ENCODE measurements at places on chromosomes 5 and 9. TPM values are rescaled to one million over a fixed set of nuclear protein-coding genes. Genes with fewer than 3 reads are reported as not detected.

The RALGDS gene
- 65.4 TPM for total RNA-seq

DNA sequence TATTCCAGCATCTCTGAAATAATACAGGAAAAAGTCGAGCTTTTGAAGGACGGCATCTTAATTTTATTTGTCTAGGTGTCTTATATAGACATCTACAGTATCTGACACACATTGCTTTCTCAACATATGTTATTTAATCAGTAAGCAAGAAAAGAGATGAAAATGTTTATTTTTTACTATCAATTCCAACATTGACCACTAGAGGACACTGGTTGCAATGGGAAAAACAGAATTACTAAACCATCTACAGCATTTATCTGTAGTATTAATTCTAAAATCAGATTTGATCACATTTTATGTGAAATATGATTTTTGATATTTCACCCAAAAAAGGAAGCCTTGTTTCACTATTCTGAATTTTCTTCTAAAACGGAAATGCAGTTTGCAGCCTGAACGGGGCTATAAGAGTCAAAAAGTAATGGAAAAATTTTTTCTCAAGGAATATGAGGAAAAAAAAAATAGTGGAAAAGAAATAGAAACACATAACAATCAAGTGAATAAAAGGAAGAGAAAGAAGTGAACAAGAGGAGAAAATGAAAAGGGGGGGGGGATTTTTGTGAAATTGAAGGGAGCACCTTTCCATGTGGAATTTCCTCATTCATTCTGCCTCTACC, 98.6 kb downstream of the OSTF1 start:
- H3K4me3 ChIP-seq, result no peak overlapping the region
- H3K27me3 ChIP-seq, result no peaks in the 10 kb centered on the region
- H3K27ac ChIP-seq, result no peak overlapping the region
- H3K4me1 ChIP-seq, result peaks cover 19% of the 10 kb centered on the region
- DNase-seq, result no peak

The TMEFF1 gene
- total RNA-seq, result 0.95 TPM

DNA sequence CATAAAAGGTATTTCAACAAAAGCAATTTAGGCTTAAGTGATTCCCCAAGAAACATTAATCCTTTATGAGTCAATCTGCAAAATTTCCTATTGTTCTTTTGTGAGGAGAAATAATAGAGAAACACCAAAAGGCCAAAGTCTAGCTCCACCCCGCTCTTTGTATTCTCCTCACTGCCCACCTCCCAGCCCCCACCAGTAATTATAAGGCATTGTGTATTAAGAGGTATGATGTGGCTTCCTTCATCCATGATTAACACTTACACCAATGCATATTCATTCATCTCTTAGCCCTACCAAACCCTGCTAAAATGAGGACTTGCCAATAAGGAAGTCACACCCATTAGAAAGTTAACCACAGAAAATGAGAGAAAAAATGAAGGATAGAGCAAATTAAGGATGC, 105.3 kb upstream of the SPATA31D4 start:
- no peak for DNase-seq
- H3K27me3 ChIP-seq, result no peaks in the 10 kb centered on the region
- no peaks in the 10 kb centered on the region for H3K4me1 ChIP-seq
- H3K4me3 ChIP-seq, result no peak overlapping the region
- H3K36me3 ChIP-seq, result no peaks in the 10 kb centered on the region
- no peak overlapping the region for H3K27ac ChIP-seq

GRCh38 chr5:132103969-132104391, 30.4 kb downstream of the CSF2 start:
- no peaks in the 10 kb centered on the region for H3K27me3 ChIP-seq
- peaks cover 5% of the 10 kb centered on the region for H3K36me3 ChIP-seq
- H3K27ac ChIP-seq, result peak overlapping the region; percentile 86
- peak; percentile 54 for DNase-seq

The LCN9 gene
- not detected for total RNA-seq

GRCh38 chr5:116529615-116530014, 45.0 kb downstream of the SEMA6A start:
- no peaks in the 10 kb centered on the region for H3K4me1 ChIP-seq
- H3K27me3 ChIP-seq, result no peaks in the 10 kb centered on the region
- no peak overlapping the region for H3K4me3 ChIP-seq

The FGF18 gene
- not detected for total RNA-seq

DNA sequence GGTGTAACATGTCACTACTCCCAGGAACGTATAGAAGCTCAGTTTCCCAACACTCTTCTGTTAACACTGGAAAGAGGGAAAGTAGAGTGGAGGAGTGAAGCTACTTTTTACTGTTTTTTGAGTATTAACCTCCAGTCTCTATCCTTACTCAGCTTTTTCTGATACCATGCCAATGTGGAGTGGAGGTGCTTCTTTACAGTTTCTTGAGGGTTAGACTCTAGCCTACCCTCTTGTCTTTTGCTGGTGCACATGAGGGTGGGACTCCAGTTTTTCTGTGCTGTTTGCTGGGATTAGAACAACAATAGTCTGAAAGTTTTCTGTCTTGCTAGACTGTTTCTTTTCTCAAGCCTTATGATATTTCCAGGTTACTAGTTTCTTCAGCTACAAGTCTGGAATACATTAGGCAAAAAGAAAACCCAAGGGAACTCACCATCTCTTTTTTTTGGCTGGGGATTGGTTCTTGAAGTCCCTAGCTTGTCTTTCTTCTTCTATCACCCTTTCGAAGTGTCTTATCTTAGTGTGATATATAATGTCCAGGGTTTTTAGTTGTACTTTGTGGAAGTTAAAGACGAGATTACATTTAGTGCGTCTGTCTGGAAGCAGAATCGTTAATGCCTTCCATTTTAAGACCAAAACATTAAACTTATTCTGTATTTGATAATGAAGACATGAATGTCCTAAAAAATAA, 35.9 kb downstream of the PRR16 start:
- H3K27me3 ChIP-seq, result no peaks in the 10 kb centered on the region
- DNase-seq, result no peak
- H3K36me3 ChIP-seq, result no peaks in the 10 kb centered on the region

- no peak for DNase-seq
- no peaks in the 10 kb centered on the region for H3K27me3 ChIP-seq
- no peaks in the 10 kb centered on the region for H3K36me3 ChIP-seq
- H3K4me3 ChIP-seq, result no peak overlapping the region
- no peak overlapping the region for H3K27ac ChIP-seq
- H3K4me1 ChIP-seq, result no peaks in the 10 kb centered on the region
Measured at GRCh38 chr5:113122053-113122452, 145.5 kb downstream of the DCP2 start.

DNA sequence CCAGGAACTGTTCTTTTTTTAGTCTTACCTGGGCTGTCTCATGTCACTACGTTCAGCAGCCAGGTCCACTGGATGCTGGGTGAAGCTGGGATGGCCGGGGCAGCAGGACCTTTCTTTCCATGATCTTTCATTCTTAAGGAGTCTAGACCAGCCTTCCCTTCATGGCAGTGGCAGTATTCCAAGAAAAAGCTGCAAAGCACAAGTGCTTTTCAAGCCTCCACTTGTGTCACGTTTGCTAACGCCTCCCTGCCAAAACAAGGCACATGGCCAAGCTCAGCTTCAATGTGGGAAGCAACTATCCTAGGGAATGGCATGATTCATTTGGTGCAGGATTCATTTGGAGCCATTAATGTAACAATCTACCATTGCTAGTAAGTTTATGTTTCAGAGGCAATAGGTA, 94.8 kb downstream of the RCL1 start:
- H3K4me3 ChIP-seq, result no peak overlapping the region
- H3K27ac ChIP-seq, result no peak overlapping the region
- no peak for DNase-seq

DNA sequence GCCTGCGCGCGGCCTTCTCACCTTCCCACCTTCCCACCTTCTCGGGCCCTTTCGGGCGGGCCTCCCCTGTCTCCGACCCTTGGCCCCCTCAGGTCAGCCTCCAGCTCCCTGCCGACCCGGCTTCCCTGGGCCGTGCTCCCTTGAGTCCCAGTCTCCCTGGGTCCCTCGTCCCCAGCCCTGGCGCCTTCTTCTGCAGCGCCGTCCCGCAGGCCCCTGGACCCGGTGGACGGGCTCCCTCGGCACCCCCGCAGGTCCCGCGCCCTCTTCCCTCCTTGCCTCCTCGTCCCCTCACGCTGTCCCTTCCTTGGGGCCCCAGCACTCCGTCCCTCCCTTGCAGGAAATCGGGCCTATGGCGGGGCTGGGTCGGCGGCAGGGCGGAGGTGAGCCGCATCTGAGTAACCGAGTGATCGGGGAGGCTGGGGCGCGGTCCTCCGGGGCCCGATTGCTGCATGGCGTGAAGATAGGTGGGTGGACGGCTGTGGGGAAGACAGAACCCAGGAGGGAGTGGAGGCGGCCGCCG, 7.6 kb downstream of the ARPC5L start:
- peak overlapping the region; percentile 81 for H3K4me3 ChIP-seq
- peaks cover 38% of the 10 kb centered on the region for H3K36me3 ChIP-seq
- DNase-seq, result peak; percentile 67
- peaks cover 48% of the 10 kb centered on the region for H3K4me1 ChIP-seq

- H3K36me3 ChIP-seq, result no peaks in the 10 kb centered on the region
- DNase-seq, result no peak
- H3K27me3 ChIP-seq, result peaks cover 6% of the 10 kb centered on the region
- no peak overlapping the region for H3K27ac ChIP-seq
- H3K4me1 ChIP-seq, result no peaks in the 10 kb centered on the region
- H3K4me3 ChIP-seq, result no peak overlapping the region
Measured at GRCh38 chr5:35212122-35212982, 17.9 kb downstream of the PRLR start.

DNA sequence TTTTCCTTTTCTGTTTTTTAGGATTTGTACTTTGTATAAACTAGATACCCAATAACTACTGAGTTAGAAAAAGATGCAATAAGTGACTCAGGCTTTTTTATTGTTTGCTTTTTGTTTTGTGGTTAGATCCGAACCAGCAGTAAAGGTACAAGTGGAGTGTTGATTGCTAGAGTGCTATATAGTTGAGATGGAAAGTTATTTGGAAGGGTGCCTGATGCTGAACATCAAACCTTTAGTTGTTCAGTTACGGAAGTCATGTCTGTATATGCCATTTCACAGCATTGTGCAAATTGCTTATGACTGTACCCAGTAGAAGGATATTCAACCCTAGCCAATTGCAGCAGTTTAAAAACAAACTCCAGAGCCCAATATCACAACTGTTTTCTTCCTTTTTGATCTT, 285.1 kb downstream of the MAT2B start:
- no peak overlapping the region for H3K4me3 ChIP-seq
- H3K4me1 ChIP-seq, result no peaks in the 10 kb centered on the region
- no peak for DNase-seq
- H3K27me3 ChIP-seq, result no peaks in the 10 kb centered on the region
- H3K27ac ChIP-seq, result no peak overlapping the region
- H3K36me3 ChIP-seq, result no peaks in the 10 kb centered on the region

The LECT2 gene
- total RNA-seq, result not detected

GRCh38 chr9:3951161-3951665, 348.7 kb downstream of the GLIS3 start:
- peaks cover 5% of the 10 kb centered on the region for H3K27me3 ChIP-seq
- no peak for DNase-seq
- H3K4me1 ChIP-seq, result no peaks in the 10 kb centered on the region
- H3K36me3 ChIP-seq, result no peaks in the 10 kb centered on the region
- H3K4me3 ChIP-seq, result no peak overlapping the region

DNA sequence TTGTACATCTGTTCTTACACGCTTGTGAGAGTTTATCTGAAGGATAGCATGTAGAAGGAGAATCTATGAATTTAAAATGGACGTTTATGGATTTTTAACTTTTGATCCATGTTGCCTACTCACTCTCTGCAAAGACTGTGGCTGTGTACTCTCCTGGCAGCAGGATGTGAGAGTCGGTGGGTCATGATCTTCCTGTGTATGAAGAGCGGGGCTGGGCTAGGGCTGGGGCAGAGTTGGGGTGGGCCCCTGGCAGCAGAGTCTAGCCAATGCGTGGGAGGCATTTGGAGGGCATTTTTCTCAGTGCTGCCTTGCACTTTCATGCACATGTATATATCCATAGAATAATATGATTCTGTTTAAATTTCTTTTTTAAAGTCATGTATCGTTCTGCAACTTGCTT, 24.0 kb upstream of the DAB2IP start:
- H3K27me3 ChIP-seq, result peaks cover 9% of the 10 kb centered on the region
- H3K36me3 ChIP-seq, result no peaks in the 10 kb centered on the region
- H3K27ac ChIP-seq, result no peak overlapping the region
- H3K4me1 ChIP-seq, result no peaks in the 10 kb centered on the region
- H3K4me3 ChIP-seq, result no peak overlapping the region

- H3K27me3 ChIP-seq, result peaks cover 1% of the 10 kb centered on the region
- DNase-seq, result no peak
- H3K36me3 ChIP-seq, result no peaks in the 10 kb centered on the region
Measured at GRCh38 chr5:53873235-53873634, 312.8 kb downstream of the NDUFS4 start.

- H3K36me3 ChIP-seq, result peaks cover 2% of the 10 kb centered on the region
- H3K4me3 ChIP-seq, result no peak overlapping the region
- H3K27me3 ChIP-seq, result no peaks in the 10 kb centered on the region
- no peak overlapping the region for H3K27ac ChIP-seq
- H3K4me1 ChIP-seq, result no peaks in the 10 kb centered on the region
Measured at GRCh38 chr5:109324931-109325330, 84.8 kb downstream of the PJA2 start.

DNA sequence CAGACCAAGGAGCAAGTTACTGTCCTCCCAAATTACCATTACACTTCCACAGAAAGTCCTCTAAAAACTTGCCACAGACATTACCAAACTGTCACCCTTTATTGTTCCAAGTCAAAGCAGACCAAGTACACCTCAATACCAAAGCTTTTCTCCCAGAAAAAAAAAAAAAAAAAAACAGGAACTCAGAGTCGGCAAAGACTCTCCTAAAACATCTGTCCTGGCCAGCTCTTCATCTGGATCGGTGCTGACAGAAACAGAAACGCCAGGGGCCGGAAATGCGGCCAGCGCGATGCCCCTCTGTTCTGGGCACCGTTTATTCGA, 718 bp downstream of the DEPDC1B start:
- no peaks in the 10 kb centered on the region for H3K36me3 ChIP-seq
- no peak overlapping the region for H3K27ac ChIP-seq
- peak overlapping the region; percentile 87 for H3K4me3 ChIP-seq
- H3K4me1 ChIP-seq, result peaks cover 18% of the 10 kb centered on the region
- DNase-seq, result no peak
- H3K27me3 ChIP-seq, result no peaks in the 10 kb centered on the region

GRCh38 chr5:56247592-56247991, 14.5 kb upstream of the ANKRD55 start:
- H3K4me1 ChIP-seq, result no peaks in the 10 kb centered on the region
- DNase-seq, result no peak
- no peaks in the 10 kb centered on the region for H3K36me3 ChIP-seq
- no peak overlapping the region for H3K4me3 ChIP-seq

The LHX3 gene
- total RNA-seq, result not detected

The CAVIN4 gene
- 0.07 TPM for total RNA-seq

DNA sequence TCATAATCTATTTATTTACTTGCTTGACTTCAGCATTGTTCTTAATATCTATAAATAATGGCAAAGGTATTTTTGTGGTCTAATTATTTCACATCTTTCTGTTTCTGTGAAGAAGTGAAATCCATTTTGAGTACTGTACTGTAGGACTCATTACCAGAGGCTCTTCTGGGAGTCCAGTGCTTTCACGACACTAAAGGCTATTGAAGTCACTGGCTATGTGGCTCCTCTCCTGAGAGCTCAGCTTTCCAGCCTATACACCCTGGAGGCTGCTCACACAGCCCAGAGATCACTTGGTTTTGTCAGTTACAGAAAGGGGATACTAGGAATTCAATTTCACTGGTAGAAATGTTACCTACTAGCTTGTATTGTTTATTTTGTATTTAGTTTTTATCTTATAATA, 547.3 kb downstream of the TAF11L14 start:
- no peak overlapping the region for H3K27ac ChIP-seq
- H3K4me3 ChIP-seq, result no peak overlapping the region
- DNase-seq, result no peak
- H3K27me3 ChIP-seq, result no peaks in the 10 kb centered on the region

The LRRC70 gene
- 0.40 TPM for total RNA-seq

All from activated CD4-positive, alpha-beta memory T cell treated with anti-CD3 and anti-CD28 coated beads for 36 hours (primary cell).